ENCODE measurements at places on chromosomes 4 and X. TPM values are rescaled to one million over a fixed set of nuclear protein-coding genes. Genes with fewer than 3 reads are reported as not detected.

Gene HELQ
- 14.4 TPM for total RNA-seq

GRCh38 chrX:10618961-10619360, 1.4 kb downstream of the MID1 start:
- peak overlapping the region; percentile 58 for H3K27ac ChIP-seq
- peak overlapping the region; percentile 62 for H3K4me3 ChIP-seq
- peak; percentile 30 for DNase-seq
- H3K36me3 ChIP-seq, result no peaks in the 10 kb centered on the region

Gene NUDT6
- 8.6 TPM for total RNA-seq

Gene ZCCHC12
- under 0.01 TPM for total RNA-seq

- no peaks in the 10 kb centered on the region for H3K27me3 ChIP-seq
- no peak for DNase-seq
- H3K4me3 ChIP-seq, result no peak overlapping the region
- no peak overlapping the region for H3K27ac ChIP-seq
Measured at GRCh38 chr4:11608992-11609391, 180.3 kb upstream of the HS3ST1 start.

GRCh38 chr4:138021139-138021830, 220.9 kb downstream of the SLC7A11 start:
- no peak overlapping the region for H3K27ac ChIP-seq
- no peaks in the 10 kb centered on the region for H3K4me1 ChIP-seq
- H3K4me3 ChIP-seq, result no peak overlapping the region
- DNase-seq, result no peak
- H3K27me3 ChIP-seq, result no peaks in the 10 kb centered on the region
- no peaks in the 10 kb centered on the region for H3K36me3 ChIP-seq
